ENCODE measurements at places on chromosomes 5 and 9.

GRCh38 chr5:162806195-162806594 lies 631.2 kb upstream of the CCNG1 start:
- DNase-seq, result no peak

DNA sequence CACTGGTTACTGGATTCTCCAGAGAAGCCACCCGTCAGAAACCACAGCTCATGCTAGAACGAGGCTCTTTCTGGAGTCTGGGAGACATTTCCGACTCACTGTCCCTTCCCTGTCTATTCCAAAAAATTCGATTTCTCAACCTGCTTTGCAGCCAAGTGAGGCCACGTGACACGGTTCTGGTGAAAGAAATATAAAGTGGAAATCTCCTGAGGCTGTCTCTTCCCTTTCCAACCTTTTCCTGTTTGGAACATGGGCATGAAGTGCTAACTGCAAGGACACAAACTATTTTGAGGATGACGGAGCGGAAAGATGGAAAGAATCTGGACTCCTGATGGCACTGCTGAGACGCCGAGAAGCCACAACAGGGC lies 6.1 kb upstream of the PTGS1 start:
- no peak for DNase-seq

DNA sequence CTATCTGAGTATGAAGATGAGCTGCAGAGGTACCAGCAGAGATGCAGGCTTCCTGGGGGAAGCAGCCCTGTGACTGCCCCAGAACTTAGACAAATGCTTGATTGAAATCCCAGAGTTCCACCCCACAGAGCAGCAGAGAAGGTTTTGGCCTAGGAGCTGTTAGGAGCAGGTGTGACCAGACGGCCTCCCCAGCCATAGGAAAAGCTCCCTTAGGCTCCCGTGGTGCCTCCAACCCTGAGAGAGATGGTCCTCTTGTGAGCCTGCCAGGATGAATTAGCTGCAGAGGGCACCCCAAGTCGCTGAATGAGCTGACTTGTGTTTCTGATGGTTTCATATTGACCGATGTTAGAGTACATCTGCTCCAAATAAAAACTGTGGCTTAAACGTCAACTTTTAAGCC lies 22.1 kb downstream of the NTRK2 start:
- no peak for DNase-seq

- no peak for DNase-seq
These were observed 3.7 kb upstream of the FSD1L start for GRCh38 chr9:105444130-105444529.

GRCh38 chr5:170510126-170510525 lies 6.3 kb downstream of the KCNIP1 start:
- no peak for DNase-seq

DNA sequence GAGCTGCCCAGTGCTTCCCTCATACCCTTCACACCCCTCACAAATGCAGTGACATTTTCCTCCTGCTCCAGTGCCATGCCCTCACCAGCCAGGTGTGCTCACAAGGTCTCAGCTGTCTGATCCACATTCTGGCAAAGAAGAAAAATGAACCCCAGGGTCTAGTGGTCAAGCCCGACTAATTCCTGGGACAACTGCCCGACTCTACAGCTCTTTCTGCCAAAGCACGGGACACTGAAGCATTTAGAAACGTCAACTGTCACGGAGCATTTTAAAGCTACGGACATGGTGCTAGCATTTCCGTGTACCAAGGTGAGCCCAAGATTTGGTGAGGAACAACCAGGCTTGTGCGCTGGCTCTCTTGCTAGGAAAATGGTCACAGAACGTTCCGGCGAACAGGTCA lies 56.8 kb upstream of the PHYKPL start:
- DNase-seq, result no peak

- DNase-seq, result no peak
These were observed 39.3 kb downstream of the CLINT1 start for GRCh38 chr5:157819502-157820115.

DNA sequence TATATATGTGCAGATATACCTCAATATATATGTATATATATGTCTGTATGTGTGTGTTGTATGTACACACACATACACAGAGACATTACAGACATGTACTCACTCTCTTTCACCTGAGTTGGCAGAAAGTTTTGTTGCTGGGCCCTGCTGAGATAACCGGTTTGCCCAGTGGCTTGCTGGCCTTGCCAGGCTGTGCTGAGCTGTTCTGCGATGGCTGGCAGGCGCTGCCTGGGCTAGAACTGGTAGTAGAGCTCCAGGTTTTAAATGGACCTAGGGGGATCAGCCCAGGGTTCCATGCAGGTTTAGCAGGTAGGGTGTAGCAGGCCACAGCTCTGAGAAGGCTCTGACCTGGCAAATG lies 394.3 kb downstream of the GADD45G start:
- DNase-seq, result no peak

GRCh38 chr9:136312436-136312835 lies 8.5 kb upstream of the CCDC187 start:
- no peak for DNase-seq

GRCh38 chr5:65394087-65394486 lies 87.6 kb downstream of the ADAMTS6 start:
- no peak for DNase-seq

DNA sequence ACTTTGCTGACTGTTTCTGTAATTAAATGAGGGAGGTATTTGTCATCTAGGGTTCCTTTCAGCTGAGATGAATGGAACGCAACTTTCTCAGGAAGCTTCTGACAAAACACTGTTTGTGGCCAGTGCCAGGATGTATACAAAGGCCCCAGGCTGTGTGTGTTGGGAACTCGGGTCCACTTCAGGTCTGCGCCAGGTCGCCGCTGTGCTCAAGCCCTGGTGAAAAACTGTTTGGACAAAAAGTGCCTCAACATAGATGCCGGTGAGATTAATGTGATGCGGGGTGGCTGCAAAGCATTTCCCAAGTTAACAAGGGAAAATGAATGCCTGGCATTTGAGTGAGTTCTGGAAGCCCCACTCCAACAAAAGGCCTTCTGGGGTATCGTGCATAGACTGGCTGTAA lies 156.4 kb downstream of the GABBR2 start:
- DNase-seq, result no peak

DNA sequence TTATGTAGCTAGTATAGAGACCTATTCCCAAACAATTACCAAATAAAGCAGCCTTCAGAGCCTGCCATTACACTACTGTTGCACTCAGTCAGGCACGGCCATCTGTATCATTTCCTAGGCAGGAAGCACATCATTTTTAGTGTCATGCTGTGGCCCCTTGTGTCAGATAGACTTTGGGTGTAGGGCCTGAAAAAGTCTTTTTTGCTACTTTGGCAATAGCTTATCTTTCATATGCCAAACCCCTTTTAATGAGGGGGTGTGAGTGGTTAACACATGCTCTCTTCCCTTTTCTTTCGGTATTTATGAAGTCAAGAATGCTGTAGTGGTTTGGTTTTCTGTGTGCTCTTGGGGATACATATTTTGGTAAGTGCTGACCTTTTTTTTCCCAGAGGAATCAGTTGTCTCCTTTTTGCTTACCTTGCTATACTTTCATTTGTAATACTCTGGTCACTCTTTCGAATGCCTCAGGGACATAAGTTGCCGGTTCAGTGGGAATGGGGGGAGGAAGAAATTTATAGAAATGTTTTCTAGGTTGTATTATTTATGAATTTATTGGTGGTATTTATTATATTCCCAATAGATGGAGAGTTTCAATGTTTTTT lies 209.8 kb downstream of the CSNK1G3 start:
- no peak for DNase-seq

DNA sequence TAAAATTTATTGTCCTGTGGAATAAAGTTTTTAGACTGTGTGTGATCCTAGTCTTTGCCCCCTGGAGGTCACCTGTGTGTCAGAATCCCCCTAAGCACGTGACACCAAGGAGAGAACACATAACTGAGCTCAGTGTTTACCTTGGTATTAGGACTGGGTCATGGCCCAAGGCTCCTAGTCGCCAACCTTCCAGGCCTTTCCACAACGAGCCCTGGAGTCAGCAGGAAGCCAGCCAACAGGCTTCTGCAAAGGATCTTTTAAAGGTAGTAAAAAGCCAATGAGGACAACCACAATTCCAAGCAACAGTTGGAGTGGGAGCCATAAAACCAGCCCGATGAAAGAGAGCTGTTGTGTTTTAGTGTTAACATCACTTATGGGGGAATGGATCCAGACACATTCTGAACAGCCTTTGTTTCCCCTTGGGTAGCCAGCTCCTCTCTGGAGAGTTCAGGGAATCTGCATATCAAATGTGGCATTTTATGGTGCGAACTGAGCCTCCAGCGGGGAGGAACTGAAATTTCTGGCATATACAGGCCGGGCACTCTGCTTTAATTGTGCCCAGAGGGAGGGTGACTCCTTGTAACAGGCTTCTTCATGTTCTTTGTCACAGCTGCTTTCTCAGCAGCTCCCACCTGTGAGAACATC lies 239.9 kb downstream of the FSTL4 start:
- DNase-seq, result peak; percentile 28

GRCh38 chr9:89519366-89519805 lies 21.5 kb upstream of the SEMA4D start:
- DNase-seq, result no peak

GRCh38 chr5:14057289-14057688 lies 85.9 kb upstream of the TRIO start:
- no peak for DNase-seq
